ENCODE measurements at places on chromosomes 11 and 22.

- no peaks in the 10 kb centered on the region for H3K4me1 ChIP-seq
- peaks cover 3% of the 10 kb centered on the region for H3K36me3 ChIP-seq
- H3K27ac ChIP-seq = no peak overlapping the region
- peaks cover 22% of the 10 kb centered on the region for H3K27me3 ChIP-seq
- DNase-seq = no peak
Observed at GRCh38 chr22:37063431-37064420, 12.2 kb downstream of the KCTD17 start.

- H3K4me1 ChIP-seq = no peaks in the 10 kb centered on the region
- H3K36me3 ChIP-seq = no peaks in the 10 kb centered on the region
- no peak for DNase-seq
- H3K27me3 ChIP-seq = peaks cover 26% of the 10 kb centered on the region
- H3K27ac ChIP-seq = no peak overlapping the region
Observed at GRCh38 chr22:44430716-44431115, 67.3 kb downstream of the RTL6 start.

DNA sequence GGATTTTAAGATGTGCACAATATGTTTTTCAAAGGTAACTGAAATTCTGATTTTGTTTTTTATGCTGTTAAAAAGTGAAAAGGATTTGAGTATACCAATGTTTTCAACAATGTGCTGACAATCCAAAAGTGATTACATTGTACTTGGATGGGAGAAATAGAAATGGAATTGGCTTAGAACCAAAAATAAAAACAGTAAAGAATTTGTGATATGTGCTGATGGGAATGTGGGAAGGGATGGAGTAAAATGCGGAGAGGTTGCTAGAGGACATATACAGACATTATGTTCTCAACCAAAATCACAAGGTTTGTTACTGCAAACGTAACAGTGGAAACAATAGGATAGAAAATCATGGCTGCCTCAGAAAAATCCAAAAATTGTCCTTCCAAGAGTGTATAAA, 279.3 kb upstream of the TENM4 start:
- no peak overlapping the region for H3K4me3 ChIP-seq
- H3K36me3 ChIP-seq = no peaks in the 10 kb centered on the region
- H3K27me3 ChIP-seq = peaks cover 14% of the 10 kb centered on the region
- no peak overlapping the region for H3K27ac ChIP-seq

GRCh38 chr11:128946648-128947047, 4.0 kb upstream of the TP53AIP1 start:
- H3K36me3 ChIP-seq = no peaks in the 10 kb centered on the region
- no peak overlapping the region for H3K4me3 ChIP-seq
- DNase-seq = no peak
- peaks cover 5% of the 10 kb centered on the region for H3K27me3 ChIP-seq
- peaks cover 4% of the 10 kb centered on the region for H3K4me1 ChIP-seq

- DNase-seq = no peak
- no peak overlapping the region for H3K27ac ChIP-seq
- H3K4me1 ChIP-seq = no peaks in the 10 kb centered on the region
- peaks cover 15% of the 10 kb centered on the region for H3K27me3 ChIP-seq
Observed at GRCh38 chr11:107898270-107898669, 30.0 kb upstream of the RAB39A start.

DNA sequence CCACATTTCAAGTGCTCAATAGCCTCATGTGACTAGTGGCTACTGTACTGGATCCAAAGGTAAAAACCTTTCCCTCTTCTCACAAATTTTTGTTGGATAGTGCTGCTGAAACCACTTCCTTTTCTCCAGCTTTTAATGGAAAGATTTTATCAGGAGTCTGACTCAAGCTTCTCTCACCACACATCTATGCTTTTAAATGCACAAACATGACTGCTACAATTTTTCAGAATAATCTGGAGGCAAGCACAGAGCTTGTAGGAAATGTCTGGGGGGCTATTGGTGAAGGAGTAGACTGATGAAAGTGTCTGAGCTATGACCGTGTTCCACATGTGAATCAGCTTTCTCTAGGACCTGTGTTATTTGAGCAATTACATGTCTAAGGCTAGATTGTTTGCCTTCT, 101.1 kb upstream of the FAT3 start:
- H3K36me3 ChIP-seq = peaks cover 4% of the 10 kb centered on the region
- H3K4me1 ChIP-seq = peaks cover 4% of the 10 kb centered on the region
- DNase-seq = no peak

DNA sequence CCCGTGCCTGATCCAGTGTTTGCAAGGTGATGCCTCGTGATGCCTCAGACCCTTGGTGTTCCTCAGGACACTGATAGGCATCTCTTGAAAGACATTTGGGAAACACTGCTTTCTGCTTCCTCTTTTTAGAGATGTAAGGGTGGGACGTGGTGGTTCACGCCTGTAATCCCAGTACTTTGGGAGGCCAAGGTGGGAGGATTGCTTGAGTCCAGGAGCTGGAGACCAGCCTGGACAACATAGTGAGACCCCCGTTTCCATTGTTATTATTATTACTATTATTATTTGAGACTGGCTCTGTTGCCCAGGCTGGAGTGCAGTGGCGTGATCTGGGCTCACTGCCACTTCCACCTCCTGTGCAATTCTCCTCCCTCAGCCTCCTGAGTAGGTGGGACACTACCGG, 6.5 kb upstream of the SOX10 start:
- H3K4me1 ChIP-seq = no peaks in the 10 kb centered on the region
- DNase-seq = no peak
- no peak overlapping the region for H3K27ac ChIP-seq
- no peak overlapping the region for H3K4me3 ChIP-seq

GRCh38 chr22:26711205-26711963, 54.0 kb downstream of the MIAT start:
- DNase-seq = no peak
- H3K27ac ChIP-seq = no peak overlapping the region
- H3K27me3 ChIP-seq = no peaks in the 10 kb centered on the region
- peaks cover 51% of the 10 kb centered on the region for H3K4me1 ChIP-seq
- H3K4me3 ChIP-seq = no peak overlapping the region

DNA sequence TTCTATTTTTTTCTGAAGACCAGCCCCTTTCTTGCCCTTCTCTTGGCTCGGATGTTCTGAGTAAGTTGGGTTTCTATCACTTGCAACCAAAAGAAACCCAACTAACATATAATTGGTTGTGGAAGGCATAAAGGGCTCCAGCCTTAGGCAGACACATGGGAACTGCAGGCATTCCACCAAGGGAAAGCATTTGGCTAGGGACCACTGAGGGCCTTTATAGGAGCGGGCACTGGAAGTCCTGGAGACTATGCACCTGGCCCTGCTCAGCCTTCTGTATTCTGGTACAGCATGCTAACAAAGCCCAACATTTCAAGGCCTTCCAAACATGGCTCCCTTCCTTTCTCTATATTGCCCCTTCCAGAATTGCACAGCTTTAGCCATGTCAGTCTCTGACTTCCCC, 17.6 kb upstream of the LMO1 start:
- H3K27ac ChIP-seq = no peak overlapping the region
- no peak overlapping the region for H3K4me3 ChIP-seq
- H3K36me3 ChIP-seq = no peaks in the 10 kb centered on the region
- H3K27me3 ChIP-seq = peaks cover 3% of the 10 kb centered on the region

DNA sequence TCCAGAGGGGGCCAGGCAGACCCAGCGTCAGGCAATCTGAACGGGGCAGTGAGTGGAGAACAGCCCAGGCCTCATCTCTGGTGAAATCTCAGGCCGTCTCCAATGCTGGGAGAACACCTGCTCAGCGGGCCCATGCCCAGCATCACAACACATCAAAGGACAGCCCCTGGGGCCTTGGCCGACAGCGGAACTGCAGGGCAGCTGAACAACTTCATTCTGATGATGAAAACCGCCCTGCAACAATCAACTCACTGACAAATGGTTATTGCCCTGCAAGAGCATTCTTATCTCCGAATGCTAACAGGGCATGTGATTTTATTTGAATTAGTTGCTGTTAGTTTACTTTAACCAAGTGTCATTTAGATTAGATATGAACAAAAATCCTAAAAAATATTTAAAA, 14.6 kb downstream of the CELSR1 start:
- H3K36me3 ChIP-seq = no peaks in the 10 kb centered on the region
- H3K27ac ChIP-seq = no peak overlapping the region
- H3K4me3 ChIP-seq = no peak overlapping the region

- no peak overlapping the region for H3K4me3 ChIP-seq
- peaks cover 9% of the 10 kb centered on the region for H3K36me3 ChIP-seq
- H3K4me1 ChIP-seq = peaks cover 45% of the 10 kb centered on the region
- DNase-seq = no peak
- no peak overlapping the region for H3K27ac ChIP-seq
Observed at GRCh38 chr11:11605181-11605580, 16.6 kb downstream of the GALNT18 start.

DNA sequence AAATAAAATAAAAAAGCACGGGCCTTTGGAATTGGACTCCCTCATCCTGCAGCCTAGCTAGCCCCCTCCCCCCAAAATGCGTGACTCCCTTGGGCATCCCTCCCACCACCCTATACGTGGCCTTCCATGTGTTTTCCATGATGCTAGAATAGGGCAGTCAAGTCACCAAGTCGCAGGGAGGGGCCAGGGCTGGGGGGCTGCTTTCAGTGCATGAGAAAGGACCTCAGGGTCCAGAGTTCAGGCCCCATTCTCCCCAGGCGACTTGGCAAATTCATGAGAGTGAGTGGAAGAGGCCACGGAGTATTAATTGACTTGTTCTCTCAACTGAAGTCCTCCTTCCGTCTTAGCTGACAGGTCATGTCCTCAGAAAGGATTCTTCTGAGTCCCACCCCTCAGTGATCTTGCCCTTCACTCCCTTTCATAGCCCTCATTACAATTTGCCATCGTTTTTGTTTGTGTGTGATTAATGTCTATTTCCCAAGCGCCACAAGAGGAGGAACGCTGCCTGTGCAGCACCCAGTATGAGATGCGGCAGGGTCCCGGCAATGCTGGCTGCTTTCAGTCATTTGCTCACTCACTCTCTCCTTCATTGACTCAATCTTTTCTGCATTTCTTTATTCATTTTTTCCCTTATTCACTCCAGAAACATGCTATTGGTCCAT, 17.4 kb downstream of the LRRC32 start:
- peak overlapping the region; percentile 65 for H3K27ac ChIP-seq
- H3K36me3 ChIP-seq = peaks cover 14% of the 10 kb centered on the region
- peak; percentile 34 for DNase-seq
- no peak overlapping the region for H3K4me3 ChIP-seq
- peaks cover 76% of the 10 kb centered on the region for H3K4me1 ChIP-seq

GRCh38 chr22:35135165-35135564, 69.2 kb downstream of the ISX start:
- H3K4me1 ChIP-seq = no peaks in the 10 kb centered on the region
- no peaks in the 10 kb centered on the region for H3K36me3 ChIP-seq
- H3K27ac ChIP-seq = no peak overlapping the region

GRCh38 chr11:126186025-126186698, 25.3 kb downstream of the RPUSD4 start:
- H3K27ac ChIP-seq = no peak overlapping the region
- no peak overlapping the region for H3K4me3 ChIP-seq
- DNase-seq = no peak

- peaks cover 11% of the 10 kb centered on the region for H3K4me1 ChIP-seq
- peaks cover 8% of the 10 kb centered on the region for H3K36me3 ChIP-seq
- DNase-seq = no peak
- H3K27me3 ChIP-seq = no peaks in the 10 kb centered on the region
- no peak overlapping the region for H3K27ac ChIP-seq
Observed at GRCh38 chr11:72951193-72951592, 137.0 kb downstream of the ATG16L2 start.
